Right forelimb (tissue), 1 donor: ENCODE measurements at places on chromosomes 4 and X.

DNA sequence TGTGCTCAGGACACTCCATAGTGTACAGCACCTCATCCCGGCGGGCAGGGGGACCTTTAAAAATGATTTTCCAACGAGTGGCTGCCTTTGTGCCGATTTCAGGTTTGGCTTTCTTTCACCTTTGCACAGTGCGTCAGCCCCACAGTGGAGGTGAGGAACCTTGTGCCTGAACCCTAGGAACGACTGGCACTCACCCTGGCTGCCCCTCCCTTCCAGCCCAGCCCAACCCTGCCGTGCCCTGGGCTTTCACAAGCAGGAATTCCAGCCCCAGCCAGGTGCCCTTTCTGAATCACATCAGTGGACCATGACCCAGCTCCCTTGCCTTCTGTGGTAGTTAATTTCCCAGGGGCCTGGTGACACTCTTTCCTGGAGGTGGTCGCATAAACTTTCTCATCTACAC, 1.3 kb downstream of the TMEM164 start:
- no peak for DNase-seq

- no peak for DNase-seq
These were observed 133.6 kb upstream of the RASGEF1B start for GRCh38 chr4:81605271-81605670.

- no peak for DNase-seq
These were observed 20.6 kb upstream of the CT55 start for GRCh38 chrX:135191838-135192237.

DNA sequence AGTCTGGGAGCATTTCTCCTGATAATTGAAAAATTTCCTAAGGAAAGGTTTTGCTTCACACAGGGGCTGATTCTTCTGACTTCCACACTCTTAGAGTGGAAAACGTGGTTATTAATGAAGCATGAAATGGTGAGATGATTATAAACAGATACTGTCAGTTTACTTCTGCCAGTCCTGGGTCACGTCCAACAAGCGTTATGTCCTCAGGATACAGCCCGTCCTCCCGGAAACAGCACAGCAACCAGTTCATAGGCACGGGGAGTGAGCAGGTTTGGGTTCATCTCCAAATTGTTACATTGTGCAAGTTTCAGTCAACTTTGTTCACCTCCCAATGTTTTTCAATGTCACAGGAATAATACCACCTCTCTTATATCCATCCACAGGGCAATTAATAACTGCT, 98.8 kb downstream of the NPNT start:
- no peak for DNase-seq

DNA sequence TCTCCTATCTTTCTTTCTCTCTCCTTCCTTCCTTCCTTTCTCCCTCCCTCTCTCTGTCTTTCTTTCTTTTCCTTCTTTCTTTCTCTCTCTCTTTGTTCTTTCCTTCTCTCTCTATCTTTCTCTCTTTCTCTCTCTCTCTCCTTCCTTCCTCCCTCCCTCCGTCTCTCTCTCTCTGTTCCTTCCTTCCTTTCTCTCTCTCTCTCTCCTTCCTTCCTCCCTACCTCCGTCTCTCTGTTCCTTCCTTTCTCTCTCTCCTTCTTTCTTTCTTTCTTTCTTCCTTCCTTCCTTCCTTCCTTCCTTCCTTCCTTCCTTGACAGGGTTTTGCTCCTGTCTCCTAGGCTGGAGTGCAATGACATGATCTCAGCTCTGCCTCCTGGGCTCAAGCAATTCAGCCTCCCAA, 24.2 kb upstream of the P2RY8 start:
- no peak for DNase-seq

GRCh38 chrX:148535639-148536038, 35.2 kb downstream of the AFF2 start:
- DNase-seq, result no peak

GRCh38 chr4:8157496-8157895, 1.1 kb downstream of the ABLIM2 start:
- no peak for DNase-seq

- no peak for DNase-seq
These were observed 290.0 kb downstream of the IL15 start for GRCh38 chr4:141926406-141926805.

DNA sequence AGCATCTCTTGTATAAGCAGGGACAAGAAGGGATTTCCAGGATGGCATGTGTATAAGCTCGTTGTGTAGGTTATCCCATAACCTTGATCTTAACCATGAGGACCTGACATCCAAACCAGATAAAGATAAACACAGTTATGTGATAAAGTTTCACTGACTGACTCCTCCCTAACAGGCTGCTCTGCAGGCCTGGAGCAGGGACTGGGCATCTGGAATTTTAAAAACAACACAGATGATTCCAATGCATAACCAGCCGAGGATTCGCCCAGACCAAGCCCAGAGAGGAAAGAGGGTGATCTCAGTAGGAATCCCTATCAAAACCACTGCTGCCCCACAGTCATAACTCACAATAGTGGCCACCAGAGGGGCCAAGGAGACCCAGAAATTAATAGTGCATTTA, 22.7 kb downstream of the KLF3 start:
- DNase-seq, result no peak

DNA sequence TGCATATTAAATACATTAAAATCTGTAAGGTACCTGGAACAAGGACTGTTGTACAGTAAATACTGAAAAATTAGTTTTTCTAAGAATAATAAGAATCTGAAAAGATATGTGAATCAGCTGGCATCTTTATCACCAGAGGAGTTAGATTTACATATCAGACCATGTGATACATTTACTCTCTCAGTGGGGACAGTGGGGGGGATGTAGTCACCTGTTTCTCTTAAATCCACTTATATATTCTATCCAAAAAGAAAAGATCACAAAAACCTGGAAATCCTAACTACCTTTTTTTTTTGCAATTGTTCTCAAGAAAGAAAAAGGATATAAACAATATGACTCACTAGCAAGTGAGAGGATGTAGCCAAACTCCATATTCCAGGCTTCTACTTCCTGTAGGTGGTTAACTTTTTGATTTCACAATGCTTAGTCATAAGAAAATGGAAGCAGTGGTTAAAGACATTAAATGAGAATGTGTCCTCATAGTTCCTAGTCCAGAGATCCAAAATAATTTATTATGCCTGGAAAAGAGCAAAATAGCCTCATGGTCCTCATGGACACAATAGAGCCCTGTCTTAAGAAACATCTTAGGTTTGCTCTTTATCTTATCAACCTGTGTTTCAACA, 22.5 kb upstream of the MYOZ2 start:
- DNase-seq, result no peak

DNA sequence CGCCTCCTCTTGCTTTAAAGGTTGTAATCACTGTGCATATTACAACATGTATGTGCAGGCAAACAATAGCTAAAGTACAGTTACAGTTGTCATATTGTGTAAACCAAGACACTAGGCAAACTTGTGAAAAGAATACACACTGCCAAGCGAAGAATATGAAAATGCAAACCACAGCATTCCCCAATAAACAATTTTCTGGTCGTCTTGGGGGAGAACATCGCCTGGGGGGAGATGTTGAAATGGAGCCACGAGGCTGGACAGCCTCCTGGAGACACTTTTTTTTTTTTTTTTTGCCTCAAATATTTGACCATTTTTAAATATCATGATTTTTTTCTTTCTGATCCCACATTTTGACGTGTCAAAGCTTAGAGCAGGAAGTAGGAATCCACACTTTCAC, 51.7 kb upstream of the PDLIM3 start:
- no peak for DNase-seq

DNA sequence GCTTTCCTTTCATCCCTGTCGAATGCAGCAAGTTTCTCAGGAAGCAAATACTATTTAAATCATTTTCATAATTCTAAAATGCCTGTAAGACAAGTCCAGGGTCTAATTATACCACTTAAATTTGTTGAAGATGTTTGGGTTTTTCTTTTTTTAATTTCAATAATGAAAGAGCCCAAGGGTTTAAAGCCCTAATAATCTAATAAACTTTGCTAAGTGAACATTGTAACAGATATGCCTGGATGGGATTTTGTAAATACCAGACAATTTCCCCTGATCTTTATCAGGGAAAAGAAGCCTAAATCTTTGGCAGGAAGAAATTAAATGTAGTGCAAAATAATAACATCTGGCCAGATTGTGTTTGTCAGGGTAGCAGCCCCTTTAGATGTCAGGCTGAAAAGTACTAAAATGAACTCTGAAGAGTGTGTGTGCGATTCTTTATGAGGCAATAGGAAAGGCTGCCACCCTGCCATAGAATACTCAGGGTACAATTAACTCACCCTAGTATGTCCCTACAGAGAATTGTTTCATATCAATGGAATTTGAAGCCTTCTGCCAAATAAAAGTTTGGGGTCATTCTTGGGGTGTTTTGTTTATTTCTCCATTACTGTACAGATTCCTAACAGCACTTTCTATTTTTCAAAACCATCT, 45.6 kb downstream of the GPC3 start:
- DNase-seq, result no peak

DNA sequence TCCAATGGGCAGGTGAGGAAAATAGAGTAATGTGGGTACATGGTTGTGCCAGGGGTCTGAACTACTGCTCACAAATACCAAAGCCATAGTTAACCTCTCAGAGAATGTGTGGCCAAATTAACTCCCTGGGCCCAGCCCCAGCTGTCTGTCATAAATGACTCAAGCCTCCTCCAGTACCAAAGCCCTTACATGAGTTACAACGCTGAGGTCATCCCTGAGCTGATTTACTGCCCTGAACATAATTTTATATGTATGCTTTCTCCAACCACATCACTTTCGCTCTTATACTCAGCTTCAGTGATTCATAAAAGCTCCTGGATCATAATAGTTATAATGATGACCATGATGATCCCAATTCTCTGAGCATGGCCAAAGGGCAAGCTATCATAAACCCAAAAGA, 283.9 kb downstream of the NKX6-1 start:
- DNase-seq, result no peak

DNA sequence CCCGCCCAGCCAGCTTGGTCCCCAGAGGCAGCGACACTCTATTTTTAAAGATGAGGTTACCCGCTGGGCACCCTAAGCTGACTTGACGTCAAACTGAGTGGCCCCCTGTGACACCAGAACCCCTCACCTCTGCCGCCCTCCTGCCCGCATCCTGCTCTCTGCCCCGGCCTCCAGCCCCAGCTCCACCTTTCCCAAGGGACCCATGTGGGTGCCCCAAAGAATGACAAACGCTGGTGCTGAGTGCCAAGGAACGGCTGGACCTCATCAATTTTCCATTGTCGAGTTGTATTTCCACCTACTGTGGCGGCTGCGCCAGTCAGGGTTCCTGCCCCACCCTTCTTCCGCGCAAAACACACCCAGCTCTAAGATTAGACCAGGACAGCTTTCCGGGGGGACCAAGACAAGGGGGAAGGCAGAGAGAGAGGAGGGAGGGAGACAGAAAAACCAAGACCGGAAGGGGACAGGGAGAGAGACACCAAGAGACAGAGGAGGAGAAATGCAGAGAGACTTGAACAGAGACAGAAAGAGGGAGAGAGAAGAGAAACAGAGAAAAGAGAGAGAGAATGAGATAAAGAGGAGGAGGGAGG, 2.0 kb downstream of the PRKX start:
- no peak for DNase-seq

DNA sequence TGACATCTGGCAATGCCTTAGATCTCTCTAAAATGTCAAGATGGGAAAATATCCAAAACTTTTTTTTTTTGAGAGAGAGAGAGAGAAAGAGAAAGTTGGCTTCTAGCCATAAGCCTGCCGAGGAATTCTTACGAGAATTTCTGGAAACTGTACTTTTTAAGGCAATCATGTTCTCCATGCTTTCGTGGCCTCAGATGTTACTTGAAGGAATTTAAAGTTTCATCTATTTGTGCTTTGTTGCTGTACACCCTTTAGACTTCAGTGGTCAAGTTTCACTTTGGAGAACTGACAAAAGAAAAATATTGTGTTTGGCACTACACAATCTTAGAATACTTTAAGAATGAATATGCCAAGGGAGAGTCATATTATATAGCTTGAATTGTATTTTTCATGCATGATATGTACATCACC, 53.9 kb downstream of the FAT4 start:
- no peak for DNase-seq

DNA sequence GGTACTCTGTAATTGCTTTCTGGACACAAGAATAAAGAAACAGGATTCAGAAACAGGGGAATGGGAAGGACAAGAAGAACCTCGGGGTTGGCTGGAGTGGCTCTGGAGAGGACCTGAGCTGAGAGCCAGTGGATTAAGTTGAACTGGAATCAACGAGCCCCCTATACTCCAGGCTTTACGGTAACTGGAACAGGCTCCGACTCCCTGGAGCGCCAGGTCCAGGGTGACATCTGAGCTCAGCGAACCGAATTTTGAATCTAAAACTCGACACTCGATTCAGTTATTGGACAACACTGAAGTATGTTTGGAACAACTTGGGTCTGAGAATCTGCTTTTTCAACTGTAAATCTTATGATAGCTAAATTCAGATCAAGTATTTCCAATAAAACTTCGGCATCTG, 23.9 kb downstream of the HMX1 start:
- peak; percentile 37 for DNase-seq

GRCh38 chr4:120750152-120750525, 172.4 kb downstream of the PRDM5 start:
- no peak for DNase-seq

DNA sequence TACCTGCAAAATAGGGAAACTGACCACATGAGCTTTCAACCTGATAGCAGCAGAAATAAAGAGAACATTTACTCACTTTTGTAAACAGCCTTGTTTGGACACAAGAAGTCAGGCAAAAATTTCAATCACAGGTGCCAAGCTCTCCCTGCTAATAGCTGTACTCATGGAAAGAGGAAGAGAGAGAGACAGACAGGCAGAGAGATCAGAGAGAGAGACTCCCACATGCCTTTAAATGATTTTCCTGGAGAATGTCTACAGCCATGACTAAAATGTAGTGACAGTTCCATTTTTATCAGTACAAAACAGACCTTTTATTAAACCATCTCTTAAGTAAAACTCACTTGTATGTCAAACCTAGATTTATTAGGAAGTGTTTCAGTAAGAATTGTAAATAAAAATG, 752.9 kb downstream of the TRAM1L1 start:
- no peak for DNase-seq

DNA sequence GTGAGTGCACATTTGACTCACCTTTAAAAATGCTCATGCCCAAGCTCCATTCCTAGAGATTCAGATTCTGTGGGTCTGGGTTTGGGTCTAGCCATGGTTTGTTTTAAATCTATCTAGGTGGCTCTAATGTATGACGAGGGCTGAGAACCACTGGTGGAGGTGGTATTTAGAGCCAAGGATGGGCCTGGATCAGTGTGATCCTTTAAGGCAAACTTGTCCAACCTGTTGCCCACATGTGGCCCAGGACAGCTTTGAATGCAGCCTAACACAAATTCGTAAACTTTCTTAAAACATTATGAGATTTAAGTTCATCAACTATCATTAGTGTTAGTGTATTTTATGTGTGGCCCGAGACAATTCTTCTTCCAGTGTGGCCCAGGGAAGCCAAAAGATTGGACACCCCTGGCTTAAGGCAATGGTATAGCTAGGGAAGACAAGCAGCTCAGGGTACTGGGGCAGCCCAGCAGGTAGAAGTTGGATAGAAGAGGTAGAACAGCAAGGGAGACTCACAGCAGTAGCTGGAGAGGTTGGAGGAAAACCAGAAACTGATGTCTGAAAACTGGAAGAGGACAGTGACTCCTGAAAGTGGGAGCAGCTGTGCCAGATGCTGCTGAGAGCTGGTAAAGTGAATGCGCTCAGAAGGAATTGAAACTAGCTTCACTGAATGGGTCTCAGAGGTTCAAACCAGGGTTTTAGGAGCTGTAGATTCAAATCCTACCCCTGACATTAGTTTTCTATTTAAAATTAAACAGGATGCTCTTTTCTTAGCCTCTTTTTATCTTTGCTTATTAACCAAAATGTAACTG, 18.2 kb downstream of the ADD1 start:
- no peak for DNase-seq

GRCh38 chrX:103781062-103781402, 4.4 kb downstream of the PLP1 start:
- no peak for DNase-seq
